HCEC 1CT (cell line): ENCODE measurements at places on chromosomes 16 and 17.

DNA sequence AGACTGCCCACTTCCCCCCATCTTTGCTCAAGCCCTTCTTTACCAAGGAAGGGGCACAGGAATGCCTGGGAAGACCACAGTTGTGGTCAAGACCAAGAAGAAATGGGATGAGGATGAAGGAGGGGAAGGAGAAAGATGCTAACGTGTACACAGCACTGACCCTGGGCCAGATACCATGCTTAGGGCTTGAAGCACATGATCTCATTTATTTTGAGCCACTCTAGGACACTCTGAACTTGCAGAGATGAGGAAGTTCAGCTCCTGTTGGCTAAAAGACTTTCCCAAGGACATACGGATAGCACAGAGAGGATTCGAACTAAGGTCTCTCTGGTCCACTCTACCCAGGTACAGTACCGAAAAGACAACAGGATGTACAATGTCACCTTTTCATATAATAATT is 42.6 kb downstream of the PIK3R5 start:
- no peak for DNase-seq

DNA sequence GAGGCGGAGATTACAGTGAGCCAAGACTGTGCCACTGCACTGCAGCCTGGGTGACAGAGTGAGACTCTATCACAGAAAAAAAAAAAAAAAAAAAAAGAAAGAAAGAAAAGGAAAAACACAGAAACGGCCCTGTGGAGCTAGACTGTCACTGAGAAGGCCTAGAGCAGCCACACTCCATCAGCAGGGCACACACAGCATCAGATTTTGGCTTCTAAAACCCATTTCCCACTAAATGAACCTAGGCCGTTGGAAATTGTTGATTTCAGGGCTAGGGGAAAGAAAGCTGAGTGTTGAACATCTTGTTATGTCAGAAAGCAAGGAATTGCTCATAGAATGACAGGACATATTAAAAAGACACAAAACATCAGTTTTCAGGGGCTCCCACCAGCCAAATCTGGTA is 48.9 kb downstream of the ZCCHC14 start:
- no peak for DNase-seq

DNA sequence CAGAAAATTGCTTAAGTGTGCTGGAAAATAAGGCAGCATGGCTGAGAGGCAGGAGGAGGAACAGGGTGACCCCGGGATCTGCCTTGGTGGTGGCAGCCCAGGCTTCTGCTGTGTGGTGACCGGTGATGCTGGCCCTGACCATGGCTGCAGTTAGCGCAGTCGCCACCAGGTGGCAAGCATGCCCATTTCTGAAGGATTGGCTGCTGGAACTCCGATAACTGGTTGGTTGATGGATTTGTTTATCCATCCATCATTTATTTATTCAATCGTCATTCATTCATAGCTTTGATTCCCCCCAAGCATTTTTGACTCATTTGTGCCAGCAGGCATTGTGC is 29.1 kb upstream of the ITGA3 start:
- peak; percentile 80 for DNase-seq

GRCh38 chr17:28613931-28614381 is at the start of gene RSKR:
Gene RSKR, minus strand, starts transcription at chr17:28614185. Its CDS starts 24 bp downstream, at chr17:28614161.
- DNase-seq = no peak

DNA sequence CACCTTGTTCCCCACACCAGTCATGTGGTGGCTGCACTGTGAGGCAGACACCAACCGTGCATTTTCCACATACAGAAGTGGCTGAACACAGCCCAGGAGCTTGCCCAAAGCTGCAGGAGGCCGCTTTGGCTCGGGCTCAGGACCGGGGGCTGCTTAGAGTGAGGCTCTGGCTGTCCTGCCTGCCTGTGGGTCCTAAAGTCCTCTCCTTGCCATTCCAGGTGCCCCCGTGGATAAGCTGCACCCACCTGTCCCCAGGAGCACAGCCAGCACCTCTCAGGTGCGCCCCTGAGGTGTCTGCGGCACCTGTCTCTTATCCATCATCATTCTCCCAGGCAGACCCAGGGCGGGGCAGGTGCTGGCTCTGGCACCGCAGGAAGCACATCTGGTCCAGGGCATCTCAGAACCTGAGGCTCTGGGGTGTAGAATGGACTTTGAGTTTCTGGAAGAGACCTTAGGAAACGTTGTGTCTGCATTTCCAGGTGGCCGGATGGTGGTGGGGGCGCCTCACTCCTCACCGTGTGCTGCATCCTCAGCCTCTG is 180.5 kb upstream of the ZNF469 start:
- no peak for DNase-seq

GRCh38 chr16:85443531-85443930 is 169.6 kb upstream of the GSE1 start:
- no peak for DNase-seq

- DNase-seq = no peak
These were observed 231.1 kb downstream of the UTP18 start for GRCh38 chr17:51491416-51491815.

DNA sequence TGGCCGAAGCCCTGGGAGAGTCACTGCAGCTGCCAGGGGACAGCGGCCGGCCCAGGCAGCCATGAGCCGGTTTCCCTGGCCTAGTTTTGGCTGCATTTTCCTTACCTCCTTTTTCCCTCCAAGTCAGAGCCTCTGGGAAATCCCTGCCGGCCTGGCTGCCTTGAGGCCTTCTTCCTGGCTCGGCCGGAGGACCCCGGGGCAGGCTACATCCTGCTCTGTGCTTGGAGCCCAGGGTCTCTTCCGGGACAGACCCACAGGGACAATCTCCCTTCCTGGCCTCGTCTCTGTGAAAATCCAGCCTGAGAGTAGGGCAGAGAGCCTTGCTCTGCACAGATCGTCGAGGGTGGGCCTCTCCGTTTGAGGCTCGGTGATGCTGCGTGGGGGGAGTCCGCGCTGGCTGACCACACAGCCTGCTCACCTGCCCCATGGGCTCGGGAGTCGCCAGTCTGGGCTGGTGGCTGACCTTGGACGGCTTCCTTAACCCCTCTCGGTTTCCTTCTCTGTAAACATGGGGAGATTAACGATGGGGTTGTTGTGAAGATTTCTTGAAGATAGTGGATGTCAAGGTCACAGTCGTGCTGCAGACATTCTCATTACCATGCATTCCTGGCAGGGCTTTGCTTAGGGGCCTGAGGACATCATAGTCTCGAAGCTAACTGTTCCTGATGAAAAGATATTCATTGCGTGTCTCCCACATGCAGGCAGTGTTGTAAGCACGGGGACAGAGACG is 34.8 kb upstream of the CIBAR2 start:
- no peak for DNase-seq

- peak; percentile 92 for DNase-seq
These were observed 19.1 kb downstream of the COQ7 start for GRCh38 chr16:19086322-19087199.

DNA sequence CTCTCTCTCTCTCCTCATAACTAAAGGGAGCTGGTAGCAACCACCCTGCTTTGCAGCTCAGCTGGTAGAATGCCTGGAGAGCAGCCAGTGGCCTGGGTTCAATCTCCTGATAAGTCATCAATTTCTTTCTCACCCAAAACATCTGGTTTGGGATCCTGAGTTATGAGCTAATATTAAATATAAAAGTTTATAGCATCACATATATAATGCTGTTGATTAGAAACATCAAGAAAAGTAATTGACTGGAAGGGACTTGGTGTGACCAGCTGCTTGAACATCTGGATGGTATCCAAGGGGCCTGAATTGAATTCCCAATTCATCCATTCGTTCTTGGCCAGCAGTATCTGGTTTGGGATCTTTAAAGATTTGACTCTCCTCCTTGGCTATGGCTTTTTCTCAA is 12.2 kb upstream of the ELAC2 start:
- DNase-seq = no peak

DNA sequence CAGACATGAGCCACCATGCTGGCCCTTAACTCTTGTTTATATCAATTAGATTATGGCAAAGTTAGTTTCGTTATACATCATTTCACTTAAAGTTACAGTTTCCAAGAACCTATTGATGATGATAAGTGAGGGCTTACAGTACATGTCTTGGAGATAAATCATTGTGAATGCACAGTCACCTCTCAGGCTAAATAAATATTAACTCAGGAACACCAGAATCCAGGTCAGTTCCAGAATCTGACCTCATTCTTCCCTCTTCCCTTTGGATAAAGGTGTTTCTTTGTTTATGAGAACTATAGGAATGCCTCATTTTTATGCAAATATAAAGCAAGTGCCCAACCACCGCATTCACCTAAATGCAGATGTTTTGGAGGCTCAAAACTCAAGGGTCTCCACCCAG is 48.4 kb upstream of the CRYM start:
- DNase-seq = no peak

- DNase-seq = no peak
These were observed 9.1 kb upstream of the SOCS3 start for GRCh38 chr17:78368854-78369495.

DNA sequence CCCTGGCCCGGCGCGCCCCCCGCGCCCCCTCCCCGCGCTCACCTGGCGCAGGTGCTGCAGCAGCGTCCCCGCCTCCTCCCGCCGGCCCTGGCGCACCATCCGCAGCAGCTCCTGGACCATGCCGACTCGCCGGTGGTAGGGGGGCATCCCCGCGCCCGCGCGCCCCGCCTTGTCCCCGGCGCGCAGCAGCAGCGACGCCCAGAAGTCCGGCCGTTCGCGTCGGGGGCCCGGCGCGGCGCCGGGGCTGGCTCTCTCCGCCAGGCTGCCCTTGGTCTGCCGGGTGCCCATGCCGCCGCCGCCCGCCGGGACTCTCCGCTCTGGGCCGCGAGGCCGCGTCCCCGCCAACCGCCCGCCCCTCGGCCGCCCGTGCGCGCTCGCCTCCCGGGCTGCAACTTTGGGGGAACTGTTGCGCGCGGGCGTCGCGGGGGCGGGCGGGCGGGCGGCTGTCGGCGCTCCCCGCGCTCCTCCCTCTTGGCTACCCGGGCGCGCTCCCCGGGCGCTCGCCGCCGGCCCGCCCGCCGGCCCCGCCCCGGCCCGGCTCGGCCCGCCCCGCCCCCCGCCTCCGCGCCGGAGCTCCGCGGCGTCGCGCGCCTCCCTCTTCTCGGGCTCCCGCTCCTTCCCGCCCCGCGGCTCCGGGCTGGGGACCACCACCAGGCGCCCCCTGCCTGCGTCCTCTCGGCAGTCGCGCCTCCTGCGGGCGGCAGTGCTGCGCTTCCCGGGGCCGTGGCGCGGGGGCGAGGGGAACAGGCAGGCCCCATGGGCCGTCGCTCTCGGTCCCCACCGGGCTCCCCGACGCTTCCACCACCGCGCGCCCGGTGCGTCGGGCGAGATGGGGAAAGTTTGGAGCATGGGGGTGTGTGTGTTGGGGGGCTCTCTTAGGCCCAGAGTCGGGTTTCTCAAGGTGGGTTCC is at the start of gene LRRC75A:
Gene LRRC75A (minus strand): TSS at position 491 of the 910 bp plus-strand sequence. CDS start 203 bp downstream, at position 288.
- peak; percentile 47 for DNase-seq

DNA sequence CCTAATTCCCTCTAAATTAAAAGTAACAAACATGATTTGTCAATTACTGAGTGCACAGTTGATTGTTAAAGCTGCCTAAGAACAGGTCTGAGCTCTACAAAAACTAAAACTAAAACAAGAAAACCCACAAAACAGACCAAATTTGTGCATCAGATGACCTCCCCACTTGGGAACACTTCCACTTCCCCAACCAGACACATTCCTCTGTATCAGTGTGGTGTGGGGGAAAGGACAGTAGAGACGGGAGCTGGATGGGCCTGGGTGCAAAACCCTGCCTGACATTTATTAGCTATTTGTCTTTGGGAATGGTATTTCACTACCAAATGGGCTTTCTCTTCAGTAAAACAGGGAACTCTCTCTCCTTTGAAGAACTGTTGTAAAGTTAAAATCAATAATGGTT is 29.8 kb downstream of the STAT3 start:
- no peak for DNase-seq

DNA sequence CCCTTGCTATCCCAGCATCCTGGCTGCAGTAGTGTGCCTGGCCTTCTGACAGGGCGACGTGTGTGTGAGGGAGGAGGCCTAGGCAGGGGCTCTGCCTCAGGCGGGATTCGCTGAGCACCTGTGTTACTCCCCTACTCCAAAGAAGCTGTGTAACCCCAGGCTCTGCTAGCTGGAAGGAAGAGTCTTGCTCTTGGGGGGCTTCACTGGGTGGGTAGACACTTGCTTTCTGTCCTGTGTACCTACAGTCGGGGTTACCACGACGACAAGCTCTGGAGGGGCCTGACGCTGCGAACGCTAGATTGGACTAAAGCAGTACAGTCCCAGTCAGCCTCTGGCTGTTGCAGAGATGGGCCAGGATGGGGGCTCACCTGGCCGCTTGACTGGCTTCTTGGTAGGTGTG is 9.5 kb downstream of the EXOC7 start:
- DNase-seq = no peak

DNA sequence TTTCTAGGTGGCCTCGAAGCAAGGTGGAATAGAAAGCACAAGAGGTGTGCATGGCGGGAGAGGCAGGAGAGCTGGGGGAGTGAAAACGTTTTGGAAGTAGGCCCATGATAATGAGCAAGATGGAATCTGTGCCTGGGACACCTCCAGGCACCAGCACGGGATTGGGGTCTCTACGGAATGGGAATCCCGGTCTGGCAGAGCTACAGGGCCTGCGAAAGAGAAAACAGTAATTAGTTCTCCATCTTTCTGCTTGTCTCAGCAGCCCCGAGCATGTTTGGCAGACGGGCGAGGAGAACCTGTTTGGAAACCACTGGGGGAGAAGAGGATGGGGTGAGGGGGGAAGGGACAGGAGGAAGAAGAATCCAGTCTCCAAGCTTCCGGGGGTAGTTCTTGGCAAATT is 258.7 kb downstream of the SOX9 start:
- DNase-seq = no peak

- DNase-seq = no peak
These were observed 39.1 kb downstream of the CDRT15 start for GRCh38 chr17:14197586-14197985.

- DNase-seq = no peak
These were observed 215.1 kb upstream of the GSE1 start for GRCh38 chr16:85398050-85398451.

DNA sequence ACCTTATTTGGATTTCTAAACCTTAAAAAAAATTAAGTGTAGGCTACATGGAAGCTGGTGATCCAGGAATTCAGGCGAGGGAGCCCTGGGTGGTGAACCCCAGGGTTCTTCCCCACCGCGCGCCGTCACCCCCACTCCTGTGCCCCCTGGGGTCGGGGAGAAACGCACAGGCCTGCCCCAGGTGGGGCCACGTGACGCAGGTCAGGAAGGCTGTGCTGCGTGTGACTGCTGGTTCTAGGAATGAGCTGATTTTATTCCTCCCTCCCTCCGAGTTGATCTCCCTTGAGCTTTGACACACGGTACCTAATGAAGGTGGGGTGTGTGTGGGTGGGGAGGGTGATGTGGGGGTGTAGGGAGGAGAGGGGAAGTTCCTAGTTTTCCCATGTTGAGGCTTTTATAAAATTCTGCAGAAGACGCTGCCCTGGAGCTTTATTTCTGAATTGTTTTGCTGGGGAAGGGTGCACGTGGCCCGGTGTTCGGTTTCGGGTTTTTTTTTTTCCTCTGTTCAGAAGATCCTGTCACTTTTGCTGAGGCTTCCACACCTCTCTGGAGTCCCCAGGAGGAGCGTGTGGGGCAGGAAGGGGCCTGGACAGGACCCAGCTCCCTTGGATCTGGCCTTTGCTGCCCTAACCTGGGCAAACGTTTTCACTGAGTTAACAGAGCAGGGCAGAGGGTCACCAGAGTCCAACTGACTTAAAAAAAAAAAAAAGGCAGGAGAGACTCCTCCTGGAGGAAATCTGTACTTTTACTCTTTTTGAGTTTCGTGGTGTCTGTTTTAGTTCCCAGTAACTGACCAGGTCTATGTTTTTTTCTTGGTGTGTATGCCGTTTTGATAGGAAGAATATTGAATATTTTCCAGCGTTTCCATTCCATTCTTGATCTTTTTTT is 55.8 kb upstream of the GSE1 start:
- peak; percentile 11 for DNase-seq
